ENCODE measurements at places on chromosomes 16 and 17.
A peak's percentile ranks its signal among the peaks of the same experiment; 100 is the strongest.

- no peak for DNase-seq
These were observed 71.5 kb upstream of the MPHOSPH6 start for GRCh38 chr16:82241469-82242052.

DNA sequence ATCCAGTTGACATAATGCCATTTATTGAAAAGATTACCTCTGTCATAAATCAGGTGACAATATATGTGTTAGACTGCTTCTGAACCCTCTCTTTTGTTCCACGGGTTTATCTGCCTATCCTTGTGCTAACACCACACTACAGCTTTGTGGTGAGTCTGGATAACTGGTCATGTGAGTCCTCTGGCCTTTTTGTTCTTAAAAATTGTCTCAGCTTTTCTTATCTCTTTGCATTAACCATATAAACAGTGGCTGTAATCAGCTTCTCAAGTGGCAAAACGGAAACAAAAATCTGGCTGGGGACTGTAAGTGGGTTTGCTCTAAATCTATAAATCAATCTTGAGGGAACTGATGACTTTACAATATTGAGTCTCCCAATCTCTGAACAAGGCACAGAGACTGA, 44.6 kb downstream of the STX8 start:
- DNase-seq = no peak

- no peak for DNase-seq
These were observed 5.4 kb upstream of the PNPO start for GRCh38 chr17:47935961-47936360.

GRCh38 chr16:57592591-57593003, 35.8 kb upstream of the ADGRG1 start:
- DNase-seq = no peak

DNA sequence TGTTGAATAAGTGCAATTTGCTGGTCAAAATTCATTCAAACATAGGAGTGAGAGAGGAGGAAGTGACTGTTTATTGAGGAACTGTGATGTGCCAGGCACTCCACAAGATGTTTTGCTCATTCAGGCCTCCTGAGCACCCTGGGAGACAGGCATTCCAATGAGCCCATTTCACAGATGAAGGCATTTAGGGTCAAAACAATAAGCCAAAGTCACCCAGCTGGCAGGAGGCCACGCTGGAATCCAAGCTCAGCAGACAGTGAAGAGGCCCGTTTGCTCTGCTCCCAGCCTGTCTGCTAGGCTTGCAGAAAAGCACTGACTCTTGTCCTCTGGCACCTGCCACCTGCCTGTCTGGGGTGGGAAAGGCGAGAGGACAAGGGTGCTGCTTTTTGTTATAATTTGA, 10.1 kb upstream of the SLC25A39 start:
- no peak for DNase-seq

GRCh38 chr17:4947411-4948165, 742 bp downstream of the PFN1 start:
- peak; percentile 54 for DNase-seq

GRCh38 chr16:84069540-84069939, 26.9 kb upstream of the SLC38A8 start:
- no peak for DNase-seq

DNA sequence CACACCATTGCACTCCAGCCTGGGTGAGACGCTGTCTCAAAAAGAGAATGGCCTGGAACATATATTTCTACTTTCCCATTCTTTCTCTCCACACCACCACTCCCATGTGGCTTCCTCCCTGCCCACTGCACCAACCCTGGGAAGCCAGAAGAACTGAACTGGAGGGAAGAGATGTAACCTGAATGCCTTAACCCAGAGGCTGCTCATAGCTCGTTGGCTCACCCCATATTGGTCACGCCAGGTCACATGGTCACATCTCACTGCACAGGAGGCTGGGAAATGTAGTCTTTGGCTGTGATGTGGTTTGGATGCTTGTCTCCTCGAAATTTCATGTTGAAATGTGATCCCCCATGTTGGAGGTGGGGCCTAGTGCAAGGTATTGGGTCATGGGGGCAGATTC, 5.9 kb upstream of the DNAH17 start:
- DNase-seq = no peak

- DNase-seq = no peak
These were observed 7.1 kb downstream of the NUDT16L1 start for GRCh38 chr16:4700380-4700996.

DNA sequence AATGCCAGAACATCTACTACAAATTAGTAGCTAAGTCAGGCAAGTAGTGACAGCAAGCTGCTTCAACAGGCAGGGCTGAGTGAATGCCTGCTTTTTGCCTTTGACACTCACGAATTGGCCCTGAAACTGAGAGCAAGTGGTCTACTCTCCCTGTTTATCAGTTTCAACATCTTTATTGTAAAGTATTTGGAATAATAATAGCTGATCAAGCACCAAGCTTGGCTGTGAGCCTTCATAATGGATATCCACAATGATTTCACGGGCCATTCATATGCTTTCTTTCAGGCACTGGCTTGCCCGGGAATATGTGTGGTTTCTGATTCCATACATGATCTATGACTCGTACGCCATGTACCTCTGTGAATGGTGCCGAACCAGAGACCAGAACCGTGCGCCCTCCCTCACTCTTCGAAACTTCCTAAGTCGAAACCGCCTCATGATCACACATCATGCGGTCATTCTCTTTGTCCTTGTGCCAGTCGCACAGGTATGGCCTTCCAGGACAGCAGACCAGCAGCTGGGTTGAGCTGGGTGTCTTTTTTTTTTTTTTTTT, 5.2 kb downstream of the TLCD3A start:
- DNase-seq = no peak

DNA sequence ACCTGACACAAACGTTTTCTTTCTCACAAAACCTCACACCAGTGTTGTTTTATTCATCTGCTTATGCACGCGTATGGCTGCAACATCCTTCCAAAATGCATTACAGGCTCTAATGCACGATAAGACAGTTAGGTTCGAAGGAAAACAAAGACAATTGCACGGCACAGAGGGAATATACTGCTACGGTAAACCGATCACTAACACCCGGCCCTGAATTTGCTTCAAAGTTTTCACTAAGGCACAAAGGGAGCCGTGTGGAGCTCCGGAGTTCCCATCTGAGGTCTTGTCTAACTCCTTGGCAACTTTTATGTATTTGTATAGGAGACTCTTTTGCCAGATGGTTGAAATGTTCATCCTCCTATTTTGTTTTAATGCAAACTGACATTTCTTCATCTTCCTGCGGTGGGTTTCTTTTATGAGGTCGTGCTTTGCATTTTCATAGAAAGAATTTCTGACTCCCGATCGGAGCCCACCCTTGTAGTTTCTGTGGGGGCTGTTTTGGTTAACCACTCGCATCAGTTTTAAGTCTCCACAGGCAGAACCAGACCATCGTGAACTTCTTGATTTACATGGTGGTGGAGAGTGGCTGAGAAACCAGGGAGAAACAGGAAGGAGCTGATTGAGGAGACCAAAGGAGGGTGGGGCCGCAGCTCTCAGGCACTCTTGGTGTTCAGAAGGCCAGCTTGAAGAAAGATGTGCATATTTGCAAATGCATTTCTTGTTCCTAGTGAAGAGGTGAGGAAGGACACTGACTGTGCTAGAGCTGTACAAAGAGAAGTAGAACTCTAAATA, 516.8 kb downstream of the MAF start:
- DNase-seq = no peak

DNA sequence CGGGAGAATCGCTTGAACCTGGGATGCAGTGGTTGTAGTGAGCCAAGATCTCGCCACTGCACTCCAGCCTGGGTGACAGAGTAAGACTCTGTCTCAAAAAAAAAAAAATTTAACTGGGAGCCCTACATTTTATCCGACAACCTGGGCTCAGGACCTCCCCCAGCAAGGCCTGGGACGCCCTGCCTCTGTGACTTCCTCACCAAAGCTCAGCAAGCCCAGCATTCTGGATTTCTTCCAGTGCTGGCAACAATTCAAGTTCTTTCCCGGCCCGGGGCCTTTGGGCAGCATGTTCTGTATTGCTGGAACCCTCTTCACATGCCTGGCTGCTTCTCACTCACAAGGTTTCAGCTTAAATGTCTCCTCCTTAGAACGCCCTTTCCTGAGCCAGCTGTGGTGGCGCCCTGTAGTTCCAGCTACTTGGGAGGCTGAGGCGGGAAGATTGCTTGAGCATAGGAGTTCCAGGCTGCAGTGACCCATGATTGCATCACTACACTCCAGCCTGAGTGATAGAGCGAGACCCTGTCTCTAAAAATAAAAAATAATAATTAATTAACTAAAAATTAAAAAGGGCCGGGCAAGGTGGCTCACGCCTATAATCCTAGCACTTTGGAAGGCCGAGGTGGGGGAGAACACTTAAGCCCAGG, 15.9 kb upstream of the MEIOB start:
- no peak for DNase-seq

- DNase-seq = no peak
These were observed 167.0 kb downstream of the MAP2K4 start for GRCh38 chr17:12187658-12188057.

- DNase-seq = no peak
These were observed 16.3 kb downstream of the SHISA9 start for GRCh38 chr16:12917653-12918052.

DNA sequence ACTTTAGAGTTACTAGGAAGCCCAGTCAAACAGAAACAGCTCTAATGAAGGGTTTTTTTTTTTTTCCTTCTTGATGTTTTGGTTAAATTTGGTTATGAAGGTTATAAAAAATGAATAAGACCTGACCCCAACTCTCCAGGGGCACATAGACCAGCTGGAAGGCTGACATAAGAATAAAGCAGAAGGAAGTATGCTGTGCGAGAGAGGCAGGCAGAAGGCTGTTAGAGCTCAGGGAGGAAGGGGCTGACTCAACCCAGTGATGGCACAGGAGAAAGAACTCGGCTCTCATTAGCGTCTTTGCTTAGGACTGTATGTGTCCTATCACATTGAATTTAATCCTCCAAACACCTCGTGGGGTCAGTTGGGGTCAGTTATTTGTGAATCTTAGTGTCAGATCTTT, 474.6 kb downstream of the PMP22 start:
- no peak for DNase-seq

GRCh38 chr17:2571523-2572303, 21.7 kb upstream of the PAFAH1B1 start:
- no peak for DNase-seq

GRCh38 chr16:48526058-48526957, 83.7 kb downstream of the N4BP1 start:
- peak; percentile 46 for DNase-seq

- no peak for DNase-seq
These were observed 32.5 kb upstream of the RAI1 start for GRCh38 chr17:17648762-17649161.

DNA sequence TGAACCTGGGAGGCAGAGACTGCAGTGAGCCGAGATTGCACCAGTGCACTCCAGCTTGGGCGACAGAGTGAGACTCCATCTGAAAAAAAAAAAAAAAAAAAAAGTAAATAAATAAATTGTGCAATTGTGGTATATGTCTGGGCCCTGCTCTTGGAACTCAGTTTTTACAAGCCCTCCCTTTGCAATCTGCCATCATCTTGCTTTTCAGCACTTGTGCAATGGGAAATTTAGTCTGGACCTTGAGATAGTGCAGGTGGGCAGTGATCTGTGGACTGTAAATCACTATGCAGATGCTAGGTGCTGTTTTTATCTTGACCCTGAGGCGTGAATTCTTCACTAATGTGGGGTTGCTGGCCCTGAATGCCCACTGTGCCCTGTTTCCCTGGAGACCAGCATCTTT, 6.5 kb upstream of the RAP1GAP2 start:
- no peak for DNase-seq

DNA sequence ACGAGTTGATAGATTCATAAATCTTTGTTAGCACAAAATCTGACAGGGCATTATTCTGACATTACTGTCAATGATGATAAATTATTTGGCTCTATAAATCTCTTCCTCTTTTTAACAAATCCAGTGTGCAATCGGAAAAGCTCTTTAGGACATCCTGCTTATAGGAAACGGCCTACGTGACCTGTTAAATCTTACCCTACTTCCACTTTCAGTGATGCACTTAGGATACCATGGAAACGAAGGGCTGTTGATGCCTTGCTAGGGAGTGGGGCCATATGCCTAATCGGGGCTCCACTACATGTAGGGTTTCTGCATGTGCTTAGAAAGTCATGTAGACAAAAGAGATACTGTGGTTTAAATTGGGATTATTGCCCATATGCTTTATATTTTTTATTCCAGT, 27.2 kb downstream of the ZNF594 start:
- DNase-seq = no peak

- no peak for DNase-seq
These were observed 18.1 kb upstream of the RHBDF2 start for GRCh38 chr17:76519048-76519966.

GRCh38 chr16:74862743-74863244, 88.2 kb upstream of the FA2H start:
- DNase-seq = peak; percentile 50

DNA sequence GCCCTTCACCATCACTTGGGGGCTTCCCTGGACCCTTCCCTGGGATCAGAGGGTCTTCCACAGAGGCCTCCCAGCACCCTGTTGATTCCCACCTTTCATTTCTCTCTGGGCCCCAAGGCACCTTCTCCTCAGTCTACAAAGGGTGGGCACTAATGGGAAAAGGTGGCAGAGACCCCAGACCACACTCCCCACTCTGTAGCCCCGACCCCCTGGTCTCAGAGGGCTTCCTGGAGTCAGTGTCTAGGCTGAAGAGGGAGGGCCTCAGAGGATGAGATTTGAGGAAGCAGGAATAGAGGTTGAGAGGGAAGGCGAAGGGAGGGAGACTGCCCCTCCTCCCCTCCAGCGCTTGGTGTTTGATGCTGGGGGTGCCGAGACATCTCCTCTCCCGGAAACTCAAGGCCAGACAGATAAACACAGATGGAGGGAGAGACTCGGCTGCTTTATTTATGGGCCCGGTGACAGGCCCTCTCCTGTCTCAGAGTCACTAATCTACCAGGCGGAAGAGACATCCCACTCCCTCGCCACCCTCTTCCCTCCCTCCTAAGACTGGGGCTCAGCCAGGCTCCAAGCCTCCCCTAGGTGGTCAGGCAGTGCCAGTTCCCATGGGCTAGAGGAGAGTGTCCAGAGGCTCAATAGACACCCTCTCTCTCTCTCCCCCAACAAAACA, 18.5 kb upstream of the SP2 start:
- DNase-seq = no peak

- DNase-seq = no peak
These were observed 88.0 kb downstream of the RAB11FIP4 start for GRCh38 chr17:31479524-31479923.

GRCh38 chr16:57277586-57277985, 6.9 kb downstream of the PLLP start:
- no peak for DNase-seq

GRCh38 chr17:69533481-69534234, 119.2 kb downstream of the MAP2K6 start:
- no peak for DNase-seq

- DNase-seq = no peak
These were observed 39.4 kb downstream of the KIAA0513 start for GRCh38 chr16:85067024-85067423.
